Stimulated activated naive CD8-positive, alpha-beta T cell treated with anti-CD3 and anti-CD28 coated beads, Interleukin-15, Interleukin-2, amounts not matched to agents 100 U/mL and 50 U/mL, for 24 hours (primary cell): ENCODE measurements at places on chromosomes 11 and 22.

DNA sequence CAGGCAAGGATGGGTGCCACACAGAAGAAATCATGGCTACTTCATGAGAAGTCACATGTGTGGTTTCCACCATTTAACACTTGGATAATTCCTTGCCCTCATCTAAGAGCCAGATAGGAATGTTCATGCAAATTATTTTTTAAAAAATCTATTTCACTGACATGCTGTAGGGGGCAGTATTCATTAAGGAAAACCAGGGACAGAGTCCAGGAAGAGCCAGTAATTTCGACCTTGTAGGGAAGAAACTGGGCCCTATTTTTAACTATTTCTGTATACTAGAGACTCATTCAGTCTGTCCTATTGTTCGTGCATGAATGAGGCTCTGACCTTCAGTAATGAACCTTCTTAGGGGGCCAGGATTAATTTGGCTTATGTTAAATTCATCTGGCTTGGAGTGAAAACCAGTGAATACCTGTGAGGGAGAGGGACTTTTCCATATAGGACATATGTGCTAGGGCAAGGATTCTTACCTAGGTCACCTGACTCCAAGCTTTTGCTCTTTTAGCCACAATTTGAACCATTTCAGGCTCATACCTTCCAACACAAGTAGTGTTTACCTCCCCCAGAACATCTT is 192.7 kb downstream of the NAV2 start:
- no peak for DNase-seq

DNA sequence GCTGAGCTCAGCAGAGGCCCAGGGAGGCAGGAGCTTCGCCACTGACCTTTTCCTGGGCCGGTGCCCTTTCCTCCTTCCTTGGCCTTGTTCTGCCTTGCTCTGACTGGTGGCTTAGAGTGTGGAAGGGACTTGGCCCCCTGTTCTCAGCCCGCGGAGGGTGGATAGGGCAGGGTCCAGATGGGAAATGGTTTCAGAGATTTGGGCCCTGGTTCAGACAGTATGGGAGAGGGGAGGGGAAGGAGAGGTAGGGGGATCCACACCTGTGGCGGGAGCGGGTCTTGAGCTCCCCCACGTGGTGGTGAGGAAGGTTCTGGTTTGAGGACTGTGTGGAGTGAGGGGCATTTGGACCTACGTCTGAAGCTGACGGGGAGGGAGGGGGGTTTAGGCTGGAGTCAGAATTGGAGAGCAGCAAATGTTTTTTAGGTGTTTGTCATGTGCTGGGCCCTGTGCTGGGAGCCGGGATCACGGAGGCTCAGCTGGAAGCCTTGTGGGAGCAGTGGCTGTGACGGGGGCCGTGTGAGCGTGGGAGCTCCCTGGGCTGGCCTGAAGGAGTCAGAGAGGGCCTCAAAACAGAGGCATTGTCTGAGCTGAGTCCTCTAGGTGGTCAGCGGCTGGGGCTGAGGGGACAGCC is 27.2 kb downstream of the SHANK3 start:
- no peak for DNase-seq

DNA sequence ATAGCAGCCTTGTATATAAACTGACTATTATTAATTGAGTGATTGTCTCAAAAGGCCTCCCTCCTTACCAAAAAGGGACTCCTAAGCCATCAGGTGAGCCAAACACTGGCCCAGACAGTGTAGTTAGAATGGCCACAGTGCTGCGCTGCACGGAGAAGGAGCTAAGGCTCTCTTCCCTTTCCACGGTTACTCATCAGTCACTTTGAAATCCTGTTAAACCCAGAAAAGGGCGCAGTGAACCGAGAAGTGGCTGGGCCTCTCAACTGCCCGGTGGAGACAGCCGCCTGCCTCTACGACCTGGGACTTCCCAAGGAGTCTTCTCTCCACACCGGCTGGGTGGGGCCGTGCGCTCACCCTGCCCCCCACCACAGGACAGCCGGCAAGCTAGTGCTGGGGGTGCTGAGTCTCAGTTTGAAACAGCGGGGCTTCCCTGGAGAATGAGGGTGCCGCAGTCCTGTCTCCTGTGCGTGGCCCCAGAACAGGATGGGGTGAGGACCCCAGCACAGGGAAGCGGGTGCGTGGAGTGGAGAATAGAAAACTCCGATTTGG is 1.3 kb downstream of the MYH9 start:
- DNase-seq: peak; percentile 77

DNA sequence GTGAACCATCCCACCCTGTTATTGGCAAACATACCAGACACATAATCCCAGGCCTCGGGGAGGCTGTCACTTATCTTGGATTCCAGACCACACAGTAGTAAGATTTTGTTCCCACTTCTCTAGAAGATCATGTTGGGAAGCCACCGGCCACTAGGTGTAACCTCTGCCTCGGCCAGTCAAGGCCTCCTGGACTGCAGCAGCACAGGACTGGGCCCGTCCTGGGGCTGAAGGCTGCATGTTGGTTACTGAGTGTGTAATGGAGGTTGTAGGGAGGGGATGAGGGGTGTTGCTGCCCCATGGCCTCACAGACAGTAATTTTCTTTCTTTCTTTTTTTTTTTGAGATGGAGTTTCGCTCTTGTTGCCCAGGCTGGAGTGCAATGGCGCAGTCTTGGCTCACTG is 92.4 kb upstream of the SYT13 start:
- DNase-seq: no peak

- no peak for DNase-seq
Observed at GRCh38 chr11:83070044-83070701, 1.5 kb downstream of the RAB30 start.

- DNase-seq: no peak
Observed at GRCh38 chr11:130915603-130916237, 559 bp downstream of the SNX19 start.

- DNase-seq: peak; percentile 10
Observed at GRCh38 chr11:130449996-130450769, 1.7 kb downstream of the ADAMTS15 start.

- no peak for DNase-seq
Observed at GRCh38 chr11:115718106-115718505, 213.9 kb upstream of the CADM1 start.

GRCh38 chr22:49712195-49712791 is 115.4 kb downstream of the BRD1 start:
- no peak for DNase-seq

GRCh38 chr11:115778928-115779650 is 274.9 kb upstream of the CADM1 start:
- DNase-seq: no peak

DNA sequence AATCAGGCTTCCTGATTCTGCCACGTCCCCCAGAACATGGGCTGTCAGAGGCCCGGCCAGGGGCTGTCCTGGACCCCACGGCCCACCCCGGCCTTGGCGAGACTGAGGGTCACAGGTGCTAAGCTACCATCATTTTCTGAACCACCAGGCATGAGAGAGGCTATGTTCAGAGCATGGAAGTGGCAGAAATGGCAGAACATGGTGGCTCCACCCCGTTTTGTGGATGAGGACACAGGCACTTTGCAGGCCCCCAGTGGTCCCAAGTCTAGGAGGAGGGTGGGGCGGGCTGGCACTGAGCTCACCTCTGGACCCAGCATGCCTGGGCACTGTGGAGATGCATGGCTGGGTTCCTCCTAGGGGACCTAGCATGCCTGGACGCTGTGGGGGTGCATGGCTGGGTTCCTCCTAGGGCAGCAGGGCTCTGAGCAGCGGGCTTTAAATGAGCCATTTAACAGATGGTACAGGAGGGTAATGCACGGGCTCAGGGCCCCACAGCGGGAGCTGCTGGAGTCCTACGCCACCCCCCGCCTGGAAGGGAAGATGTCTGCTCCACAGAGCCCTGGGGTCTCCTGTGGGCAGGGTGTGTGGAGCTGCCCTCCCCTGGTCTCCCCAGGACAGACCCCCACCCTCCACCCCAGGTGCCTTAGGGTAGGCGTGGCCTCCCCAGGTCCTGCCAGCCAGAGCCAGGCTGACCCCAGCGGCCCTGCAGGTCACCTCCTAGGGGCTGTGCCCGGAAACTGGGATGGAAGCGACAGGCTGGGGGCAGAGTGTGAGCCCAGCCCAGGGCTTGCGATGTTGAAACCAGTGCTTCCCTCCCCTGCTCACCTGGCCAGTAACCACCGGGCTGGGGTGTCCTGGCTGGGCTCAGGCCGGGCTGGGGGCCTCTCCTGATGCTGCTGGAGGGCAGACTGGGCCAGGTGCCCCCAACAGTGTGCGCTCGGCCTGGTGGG is 6.1 kb upstream of the MUC5AC start:
- no peak for DNase-seq

- DNase-seq: no peak
Observed at GRCh38 chr11:112523477-112523876, 262.8 kb upstream of the PLET1 start.

GRCh38 chr11:28674433-28675103 is 566.4 kb downstream of the METTL15 start:
- no peak for DNase-seq

- DNase-seq: peak; percentile 73
Observed at GRCh38 chr11:120564573-120565311, 53.2 kb downstream of the GRIK4 start.

DNA sequence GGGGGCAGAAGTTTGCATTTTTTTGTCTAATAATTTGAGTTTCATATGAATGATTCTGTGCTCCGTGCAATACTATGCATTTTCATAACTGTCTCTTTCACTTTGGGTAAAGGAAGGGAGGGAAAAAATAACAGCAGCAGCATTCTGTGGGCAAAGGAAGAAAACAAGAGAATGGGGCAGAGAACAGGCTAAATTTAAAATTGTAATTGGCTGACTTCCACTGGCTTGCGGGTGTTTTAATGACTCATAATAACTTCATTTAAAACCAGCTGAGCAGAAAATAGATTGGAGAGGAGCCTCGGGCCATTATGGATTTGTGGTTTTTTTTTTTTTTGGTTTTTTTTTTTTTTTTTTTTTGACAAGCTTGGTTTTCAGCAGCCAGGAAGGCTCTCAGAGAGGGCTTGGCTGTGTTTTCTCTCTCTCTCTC is 107.4 kb downstream of the ZBTB16 start:
- no peak for DNase-seq

DNA sequence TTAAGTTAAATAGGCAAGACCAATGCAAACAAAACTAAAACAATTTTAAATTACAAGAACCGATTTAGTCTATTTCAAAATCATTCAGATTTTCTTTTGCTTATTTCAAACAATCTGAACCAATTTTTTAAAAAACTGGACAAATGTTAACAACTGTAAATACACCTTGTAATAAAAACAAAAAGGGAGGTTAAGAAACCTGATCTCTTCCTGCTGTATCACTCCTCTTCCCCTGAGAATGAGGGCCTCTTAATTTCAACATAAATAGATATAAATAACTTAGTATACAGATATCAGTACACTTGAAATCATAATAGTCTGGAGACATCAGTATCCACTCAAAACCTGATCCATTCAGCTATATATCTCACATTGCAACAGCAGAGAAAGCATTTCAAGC is 346.6 kb downstream of the TTC28 start:
- DNase-seq: no peak

DNA sequence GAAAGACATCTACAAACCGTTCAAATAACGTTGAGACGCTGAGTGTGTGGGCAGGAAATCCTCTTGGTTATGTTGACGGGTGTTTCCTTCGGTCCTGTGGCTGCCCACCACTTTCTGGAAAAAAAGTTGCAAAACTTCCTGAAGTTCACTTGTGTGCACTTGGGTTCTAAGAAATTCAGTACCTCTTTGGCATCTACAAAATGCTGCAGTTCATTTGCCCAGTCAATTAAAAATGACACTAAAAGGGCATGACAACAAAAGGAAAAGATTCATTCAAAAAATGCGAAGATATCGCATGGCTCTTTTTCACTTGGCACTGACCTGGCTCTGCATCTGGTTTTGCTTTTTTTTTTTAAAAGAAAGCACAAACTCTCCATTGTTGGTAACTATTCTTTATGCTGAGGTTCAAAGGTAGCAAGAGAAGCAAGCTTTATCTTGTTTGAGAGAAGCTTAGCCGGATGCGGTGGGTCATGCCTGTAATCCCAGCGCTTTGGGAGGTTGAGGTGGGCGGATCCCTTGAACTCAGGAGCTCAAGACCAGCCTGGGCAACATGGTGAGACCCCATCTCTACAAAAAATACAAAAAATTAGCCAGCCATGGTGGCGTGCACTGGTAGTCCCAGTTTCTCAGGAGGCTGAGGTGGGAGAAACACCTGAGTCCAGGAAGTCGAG is 10.6 kb upstream of the XBP1 start:
- DNase-seq: peak; percentile 43

DNA sequence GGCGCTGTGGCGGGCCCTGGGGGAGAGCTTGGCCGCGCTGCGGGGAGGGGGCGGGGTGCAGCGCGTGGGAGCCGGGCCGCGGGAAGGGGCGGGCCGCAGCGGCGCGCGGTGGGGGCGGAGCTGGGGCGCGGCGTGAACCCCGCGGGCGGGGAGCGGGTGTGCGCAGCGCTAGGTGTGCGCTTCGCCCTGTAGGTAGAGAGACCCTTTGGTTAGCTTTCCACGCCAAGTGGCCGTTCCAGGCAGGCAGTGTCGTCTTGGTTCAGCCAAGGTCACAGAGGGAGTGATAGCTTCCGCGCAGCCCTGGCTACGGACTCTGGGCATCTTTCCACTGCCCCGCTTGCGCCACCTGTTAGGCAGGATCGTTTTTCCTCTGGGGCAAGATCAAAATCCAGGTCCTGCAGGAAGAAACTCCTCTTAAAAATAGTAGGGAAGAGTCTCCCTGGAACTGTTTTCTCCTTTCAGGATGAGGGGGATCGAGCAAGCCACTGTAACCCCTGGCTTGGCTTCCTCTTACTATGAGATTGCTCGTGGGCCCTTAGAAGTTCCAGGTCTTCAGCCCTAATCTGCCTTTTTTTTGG is 434 bp downstream of the BANF1 start:
- no peak for DNase-seq

- no peak for DNase-seq
Observed at GRCh38 chr11:119338965-119339588, 1.6 kb downstream of the C1QTNF5 start.

- peak; percentile 92 for DNase-seq
Observed at GRCh38 chr11:35391922-35392688, 27.3 kb downstream of the SLC1A2 start.

- DNase-seq: no peak
Observed at GRCh38 chr22:49755631-49756001, 72.1 kb downstream of the BRD1 start.

DNA sequence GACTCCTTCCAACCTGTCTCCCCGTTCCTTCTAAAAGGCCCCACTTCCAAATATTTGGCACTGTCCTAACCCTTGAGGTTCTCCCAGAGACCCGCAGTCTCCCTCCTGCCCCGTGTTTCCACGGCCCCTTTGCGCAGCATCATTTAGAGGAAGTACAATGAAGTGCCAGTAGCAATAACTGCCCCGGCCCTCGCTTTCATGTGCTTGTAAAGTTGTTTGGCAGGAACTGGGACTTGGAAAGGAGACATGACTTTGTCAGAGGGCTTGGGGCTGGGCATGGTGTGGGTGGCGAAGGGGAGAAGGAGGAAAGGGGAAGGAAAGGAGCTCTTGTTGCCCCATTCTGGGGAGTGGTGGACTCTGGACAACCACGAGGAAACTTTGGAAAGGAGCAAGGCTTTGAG is 2.6 kb downstream of the CD44 start:
- peak; percentile 38 for DNase-seq

GRCh38 chr11:38256436-38256835 is 1658.4 kb upstream of the RAG2 start:
- DNase-seq: no peak
